ENCODE measurements at places on chromosomes 4 and X.

DNA sequence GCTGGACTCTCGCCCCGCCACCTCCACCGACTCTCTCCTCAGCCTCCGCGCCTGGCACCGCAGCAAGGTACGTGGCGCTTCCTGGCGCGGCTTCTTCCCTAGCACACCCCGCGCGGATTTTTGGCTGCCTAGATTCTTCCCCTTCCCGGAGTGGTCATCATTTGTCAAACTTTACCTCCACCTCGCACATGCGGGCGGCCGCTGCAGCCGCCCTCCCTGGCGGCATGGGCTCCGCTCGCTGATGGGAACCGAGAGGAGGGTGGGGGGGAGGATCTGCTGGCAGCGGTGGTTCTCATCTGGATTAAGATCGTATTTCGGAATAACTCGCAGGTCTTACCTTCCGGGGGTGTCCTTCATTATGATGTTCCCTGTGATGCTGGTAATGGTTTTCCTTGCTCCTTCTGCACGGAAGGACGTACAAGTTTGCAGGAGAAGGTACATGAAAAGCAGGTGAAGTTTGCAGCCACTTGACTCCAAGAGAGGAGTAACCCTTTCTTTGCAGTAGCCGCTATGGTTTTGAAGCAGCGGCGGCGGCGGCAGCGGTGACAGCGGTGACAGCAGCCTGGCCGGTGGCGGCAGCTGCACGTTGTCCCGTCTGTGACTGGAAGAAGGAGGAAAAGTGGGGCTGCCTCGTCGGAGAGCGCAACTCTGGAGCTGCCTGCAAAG lies 2183.9 kb upstream of the TENM3 start:
- peak; percentile 20 for DNase-seq

GRCh38 chr4:163901319-163901718 lies 406.8 kb downstream of the TMA16 start:
- DNase-seq = no peak

DNA sequence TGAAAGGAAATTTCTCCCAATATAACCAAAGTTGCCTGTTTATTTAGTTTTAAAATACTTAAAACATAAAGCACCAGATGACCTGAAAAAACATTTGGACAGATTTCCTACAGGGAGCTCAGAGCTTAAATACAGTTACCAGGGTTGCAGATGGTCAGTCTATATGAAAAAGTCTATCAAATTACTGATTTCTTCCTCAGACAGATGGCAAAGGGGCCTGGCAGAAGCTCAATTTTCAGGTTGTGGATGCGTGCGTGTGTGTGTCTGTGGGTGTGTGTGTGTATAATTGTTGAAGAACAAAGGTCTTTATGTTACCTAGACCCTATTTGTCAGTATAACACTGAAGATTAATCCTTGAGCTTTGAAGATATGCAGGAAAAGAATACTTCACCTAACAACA lies 169.4 kb downstream of the MAD2L1 start:
- DNase-seq = no peak

- DNase-seq = no peak
These were observed 3.0 kb downstream of the PDLIM3 start for GRCh38 chr4:185532293-185532692.

Measured in posterior cingulate gyrus (tissue), 11 donors.